SW 1271 (cell line): ENCODE measurements at places on chromosomes 5 and 9.

GRCh38 chr5:39947657-39948056 lies 522.9 kb upstream of the DAB2 start:
- no peak for DNase-seq

GRCh38 chr5:52876456-52876855 lies 88.7 kb downstream of the ITGA1 start:
- no peak for DNase-seq

GRCh38 chr5:113205807-113206206 lies 229.0 kb downstream of the TSSK1B start:
- DNase-seq, result peak; percentile 7

DNA sequence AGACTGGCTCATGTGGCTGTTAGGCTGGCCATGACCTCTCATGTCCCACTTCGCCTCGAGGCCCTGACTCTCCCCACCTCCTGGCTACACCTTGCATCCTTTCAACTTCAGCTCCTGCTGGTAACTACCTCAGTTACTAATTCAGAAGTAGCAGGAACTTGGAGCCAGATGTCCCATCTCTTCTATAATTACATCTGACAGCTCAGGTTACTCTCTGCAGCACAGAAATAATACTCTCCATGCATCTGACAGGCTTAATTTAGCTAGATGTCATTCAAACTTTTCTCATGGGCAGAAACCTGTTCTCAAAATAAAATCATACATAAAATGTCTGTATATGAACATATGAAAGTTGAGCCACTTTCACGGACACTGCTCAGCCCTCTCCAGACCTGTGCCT lies 92.2 kb upstream of the IL33 start:
- DNase-seq, result no peak
